NCI-H1694 treated with DMSO at 0.1 percent for 48 hours (cell line): ENCODE measurements at places on chromosomes 5 and 9.

GRCh38 chr5:132094393-132095076 lies 20.9 kb downstream of the CSF2 start:
- DNase-seq, result no peak

GRCh38 chr9:128372188-128372641 lies 1.0 kb downstream of the URM1 start:
- no peak for DNase-seq

DNA sequence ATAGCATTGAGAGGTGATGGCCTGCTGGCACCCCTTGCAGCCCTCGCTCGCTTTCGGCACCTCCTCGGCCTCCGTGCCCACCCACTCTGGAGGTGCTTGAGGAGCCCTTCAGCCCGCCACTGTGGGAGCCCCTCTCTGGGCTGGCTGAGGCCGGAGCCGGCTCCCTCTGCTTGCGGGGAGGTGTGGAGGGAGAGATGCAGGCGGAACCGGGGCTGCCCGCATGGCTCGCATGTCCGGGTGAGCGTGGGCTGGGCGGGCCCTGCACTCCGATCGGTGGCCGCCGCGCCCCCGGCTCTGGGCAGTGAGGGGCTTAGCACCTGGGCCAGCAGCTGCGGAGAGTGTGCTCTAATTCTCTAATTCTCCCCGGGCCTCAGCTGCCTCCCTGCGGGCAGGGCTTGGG lies 101.1 kb downstream of the KIF4B start:
- no peak for DNase-seq

DNA sequence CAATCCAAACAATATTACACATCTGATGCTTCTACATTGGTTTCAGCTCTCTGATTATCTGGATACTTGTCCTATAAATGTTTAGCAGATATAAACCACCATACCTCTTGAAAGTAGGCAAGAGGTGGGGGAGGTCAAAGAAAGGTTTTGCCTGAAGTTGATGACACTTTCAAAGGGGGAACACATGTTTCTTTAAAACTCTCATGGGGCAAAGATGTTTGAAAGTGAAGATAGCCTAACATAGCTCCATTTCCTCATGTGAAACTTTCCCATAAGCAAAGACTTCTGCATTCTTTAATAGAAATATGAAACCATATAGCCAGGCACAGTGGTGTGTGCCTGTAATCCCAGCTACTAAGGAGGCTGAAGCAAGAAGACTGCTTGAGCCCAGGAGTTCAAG lies 62.1 kb downstream of the CETN3 start:
- DNase-seq, result no peak

GRCh38 chr5:8295141-8295540 lies 426.2 kb downstream of the MTRR start:
- DNase-seq, result no peak

GRCh38 chr5:147303976-147304375 lies 69.2 kb downstream of the STK32A start:
- DNase-seq, result no peak

GRCh38 chr9:137176302-137177182 lies 4.7 kb upstream of the TMEM210 start:
- DNase-seq, result peak; percentile 19

GRCh38 chr9:130409246-130409645 lies 35.5 kb upstream of the ASS1 start:
- DNase-seq, result no peak

DNA sequence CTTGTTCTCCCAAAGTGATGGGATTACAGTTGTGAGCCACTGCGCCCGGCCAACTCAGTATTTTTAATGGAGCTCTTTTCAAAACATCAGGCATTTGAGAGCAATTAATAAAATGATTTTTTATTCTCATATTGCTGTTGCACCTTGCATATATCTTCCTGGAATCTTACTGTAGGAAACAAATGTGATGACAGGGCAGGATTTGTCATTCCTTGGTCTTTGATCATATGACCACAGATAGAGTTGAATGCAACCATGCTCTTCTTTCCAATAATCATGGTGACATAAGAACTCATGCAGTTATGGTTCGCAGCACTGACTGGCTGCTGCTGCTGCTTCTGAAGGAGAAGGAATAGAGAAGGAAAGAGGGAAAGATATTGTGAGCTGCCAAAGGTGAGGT lies 28.1 kb downstream of the CARTPT start:
- DNase-seq, result no peak

DNA sequence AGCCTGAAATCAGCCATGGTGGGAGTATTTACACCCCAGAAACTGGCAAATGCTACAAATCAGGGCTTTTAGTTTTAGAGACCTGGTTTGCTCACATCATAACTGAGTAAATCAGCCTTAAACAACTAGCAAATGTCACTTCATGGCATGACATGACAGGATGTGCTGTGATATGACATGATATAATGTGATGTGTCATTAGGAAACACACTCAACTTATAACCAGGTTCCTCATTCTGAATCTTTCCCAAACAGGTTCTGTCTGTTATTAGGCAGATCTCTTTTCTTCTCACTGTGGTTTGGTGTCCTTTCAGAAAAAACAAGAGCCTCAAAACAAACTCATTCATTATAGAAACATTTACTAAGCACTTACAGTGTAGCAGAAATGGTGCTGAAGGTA lies 90.5 kb downstream of the ADAMTS12 start:
- DNase-seq, result no peak

GRCh38 chr9:107161338-107161737 lies 121.7 kb upstream of the RAD23B start:
- peak; percentile 15 for DNase-seq

- no peak for DNase-seq
Observed at GRCh38 chr9:136222906-136223285, 18.0 kb upstream of the LHX3 start.

DNA sequence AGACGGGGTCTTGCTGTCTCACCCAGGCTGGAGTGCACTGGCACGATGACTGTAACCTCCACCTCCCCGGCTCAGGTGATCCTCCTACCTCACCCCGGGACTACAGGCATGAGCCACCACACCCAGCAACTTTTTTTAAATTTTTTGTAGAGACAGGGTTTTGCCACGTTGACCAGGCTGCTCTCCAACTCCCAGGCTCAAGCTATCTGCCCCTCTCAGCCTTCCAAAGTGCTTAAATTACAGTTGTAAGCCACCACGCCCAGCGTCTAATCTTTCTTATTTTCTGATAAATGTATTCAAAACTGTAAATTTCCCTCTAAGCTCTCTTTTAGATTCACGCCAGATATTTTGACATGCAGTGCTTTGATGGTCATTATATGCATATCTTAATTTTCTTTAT lies 10.3 kb downstream of the FRRS1L start:
- no peak for DNase-seq

GRCh38 chr5:156109317-156110023 lies 217.5 kb upstream of the SGCD start:
- no peak for DNase-seq

- DNase-seq, result no peak
Observed at GRCh38 chr5:103245761-103246160, 12.8 kb upstream of the MACIR start.

DNA sequence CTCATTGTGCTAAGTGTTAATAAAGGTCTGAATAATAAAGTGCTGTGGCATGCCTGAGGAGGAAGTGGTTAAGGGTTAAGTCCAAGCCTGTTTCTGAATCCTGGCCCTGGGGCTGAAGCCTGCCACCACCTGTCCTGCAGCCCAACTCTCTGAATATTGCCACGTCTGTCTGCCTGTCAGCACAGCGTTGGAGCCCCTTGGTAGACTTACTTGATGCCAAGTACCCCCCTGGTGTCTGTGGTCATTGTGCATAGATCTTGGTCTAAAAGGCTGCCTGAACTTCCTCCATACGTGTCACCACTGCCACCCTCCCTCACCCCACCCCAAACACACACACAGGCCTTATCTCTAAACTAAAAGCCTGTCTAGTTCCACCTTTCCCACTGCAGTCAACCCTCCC lies 35.4 kb upstream of the SLC2A8 start:
- DNase-seq, result no peak

- no peak for DNase-seq
Observed at GRCh38 chr5:3599226-3600105, 3.8 kb downstream of the IRX1 start.

DNA sequence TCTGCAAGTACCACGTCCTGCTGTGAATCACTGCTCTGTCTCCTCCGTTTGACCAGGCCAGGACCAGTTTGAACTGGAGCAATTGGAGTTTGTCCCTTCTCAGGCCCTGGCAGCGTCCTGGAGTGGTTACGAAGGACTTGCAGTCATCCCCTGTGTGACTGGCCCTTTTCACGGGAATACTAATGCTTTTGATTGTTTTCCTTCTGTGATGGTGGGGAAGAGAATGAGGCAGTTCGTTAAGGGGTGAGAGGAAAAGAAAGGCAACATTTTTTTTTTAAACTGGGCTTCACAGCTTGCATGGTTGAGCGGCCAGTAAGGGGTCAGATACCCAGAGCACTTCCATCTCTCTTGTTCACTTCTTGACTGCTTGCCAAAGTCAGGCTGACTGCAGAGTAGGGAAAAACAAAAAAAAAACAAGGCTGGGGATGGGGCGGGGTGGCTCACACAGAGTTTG lies 153.5 kb upstream of the STK32A start:
- DNase-seq, result no peak

DNA sequence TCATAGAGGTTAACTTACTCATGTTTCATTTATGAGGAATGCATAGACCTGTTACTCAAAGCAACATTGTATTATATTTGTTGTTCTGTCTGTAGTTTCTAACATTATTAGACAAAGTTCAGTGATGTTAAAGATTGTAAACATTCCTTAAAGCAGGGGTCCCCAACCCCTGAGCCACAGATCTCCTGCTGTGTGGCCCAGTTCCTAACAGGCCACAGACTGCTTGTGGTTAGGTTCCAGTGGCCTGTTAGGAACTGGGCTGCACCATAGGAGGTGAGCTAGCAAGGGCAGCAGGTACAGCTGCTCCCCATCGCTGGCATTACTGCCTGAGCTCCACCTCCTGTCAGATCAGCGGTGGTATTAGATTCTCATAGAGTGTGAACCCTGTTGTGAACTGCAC lies 181.1 kb downstream of the KDM4C start:
- no peak for DNase-seq

GRCh38 chr5:125481506-125482465 lies 735.3 kb upstream of the ZNF608 start:
- DNase-seq, result no peak

- DNase-seq, result no peak
Observed at GRCh38 chr5:108278285-108279240, 103.3 kb downstream of the FBXL17 start.

GRCh38 chr5:124655921-124656511 lies 90.4 kb downstream of the ZNF608 start:
- peak; percentile 95 for DNase-seq

- DNase-seq, result no peak
Observed at GRCh38 chr9:14662060-14662453, 31.2 kb downstream of the ZDHHC21 start.

DNA sequence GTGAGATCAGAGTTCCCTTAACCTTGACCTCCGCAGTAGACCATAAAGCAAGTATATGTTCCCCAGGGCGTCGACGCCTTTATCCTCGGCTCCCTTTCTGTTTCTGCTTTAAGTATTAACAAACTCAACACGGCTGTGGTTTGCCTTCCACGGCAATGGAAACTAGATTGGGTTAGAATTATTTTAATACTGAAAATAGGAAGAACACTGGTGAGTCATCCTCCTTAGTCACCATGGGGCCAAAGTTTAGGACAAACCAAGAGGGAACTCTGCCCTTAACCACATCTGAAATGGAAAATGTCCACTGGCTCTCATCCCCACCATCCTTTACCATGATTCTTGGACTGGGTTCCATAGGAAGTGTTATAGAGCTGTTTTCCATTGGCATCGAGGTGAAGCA lies 386.1 kb downstream of the ACTL7B start:
- no peak for DNase-seq

DNA sequence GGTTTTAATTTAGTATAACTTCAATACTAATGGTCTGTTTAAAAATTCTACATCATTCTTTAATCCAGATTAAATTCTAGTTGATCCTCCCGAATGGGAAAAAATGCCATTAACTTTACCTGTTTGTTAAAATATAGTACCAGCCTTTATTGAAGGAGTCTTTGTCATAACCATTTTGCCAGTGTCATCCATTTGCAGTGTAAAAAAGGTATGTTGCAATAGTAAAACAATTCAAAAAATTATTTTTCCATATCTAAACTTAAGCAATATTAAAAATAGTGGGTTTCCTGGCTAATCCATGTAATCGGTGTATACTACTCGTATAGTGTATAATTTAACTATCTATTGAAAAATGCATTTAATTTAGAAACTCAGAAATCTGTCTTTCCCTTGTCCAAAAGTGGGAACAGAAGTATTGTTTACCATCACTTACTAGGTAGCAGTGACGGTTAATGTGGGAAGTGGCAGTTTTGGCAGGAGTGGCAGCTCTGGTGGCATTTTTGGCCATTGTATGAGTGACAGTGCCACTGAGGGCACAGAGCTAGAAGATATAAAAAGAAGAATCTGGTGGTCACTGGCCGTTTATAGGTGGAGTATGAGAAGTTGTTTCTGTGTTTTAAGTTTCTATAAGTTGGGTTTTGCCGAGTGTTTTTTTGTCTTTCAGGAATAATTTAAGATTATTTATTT lies 1.9 kb downstream of the AP3S1 start:
- no peak for DNase-seq

DNA sequence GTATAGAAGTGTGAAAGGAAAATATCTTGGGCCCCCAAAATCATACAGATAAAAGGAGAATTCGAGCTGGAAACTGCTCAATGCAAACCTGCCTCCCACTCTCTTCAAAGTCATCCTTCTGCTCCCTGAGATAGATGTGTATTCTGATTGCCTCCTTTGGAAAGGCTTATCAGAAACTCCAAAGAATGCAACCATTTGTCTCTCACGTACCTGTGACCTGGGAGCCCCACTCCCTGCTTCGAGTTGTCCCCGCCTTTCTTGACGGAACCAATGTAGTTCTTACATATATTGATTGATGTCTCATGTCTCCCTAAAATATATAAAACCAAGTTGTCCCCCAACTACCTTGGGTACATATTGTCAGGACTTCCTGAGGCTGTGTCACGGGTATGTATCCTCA lies 163.8 kb downstream of the DIRAS2 start:
- no peak for DNase-seq

DNA sequence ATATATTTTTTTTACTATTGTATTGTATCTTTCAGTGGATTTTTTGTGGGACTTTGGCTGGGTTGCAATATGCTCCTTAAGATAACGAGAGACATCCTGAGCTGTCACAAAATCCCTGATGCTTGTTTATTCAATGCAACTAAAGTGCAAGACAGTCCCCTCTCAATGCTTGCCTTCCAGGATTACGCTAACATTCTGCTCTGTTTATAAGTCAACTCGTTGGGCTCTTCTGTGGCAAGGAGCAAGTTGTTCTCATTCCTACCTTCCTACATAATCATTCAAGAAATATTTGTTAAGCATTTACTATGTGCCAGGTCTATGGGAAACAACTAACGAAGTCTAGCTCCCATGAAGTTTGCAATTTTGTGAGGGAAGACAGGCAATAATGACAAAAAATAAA lies 40.4 kb downstream of the JAKMIP2 start:
- DNase-seq, result no peak

GRCh38 chr5:68049053-68049713 lies 166.4 kb upstream of the PIK3R1 start:
- peak; percentile 23 for DNase-seq

GRCh38 chr5:135498637-135498995 lies 37.1 kb downstream of the NEUROG1 start:
- no peak for DNase-seq

- no peak for DNase-seq
Observed at GRCh38 chr9:125701351-125701750, 5.7 kb downstream of the MAPKAP1 start.

- DNase-seq, result peak; percentile 42
Observed at GRCh38 chr9:3508521-3509291, 17.1 kb downstream of the RFX3 start.
